ENCODE measurements at places on chromosomes 3 and 15. TPM values are rescaled to one million over a fixed set of nuclear protein-coding genes. Genes with fewer than 3 reads are reported as not detected.

DNA sequence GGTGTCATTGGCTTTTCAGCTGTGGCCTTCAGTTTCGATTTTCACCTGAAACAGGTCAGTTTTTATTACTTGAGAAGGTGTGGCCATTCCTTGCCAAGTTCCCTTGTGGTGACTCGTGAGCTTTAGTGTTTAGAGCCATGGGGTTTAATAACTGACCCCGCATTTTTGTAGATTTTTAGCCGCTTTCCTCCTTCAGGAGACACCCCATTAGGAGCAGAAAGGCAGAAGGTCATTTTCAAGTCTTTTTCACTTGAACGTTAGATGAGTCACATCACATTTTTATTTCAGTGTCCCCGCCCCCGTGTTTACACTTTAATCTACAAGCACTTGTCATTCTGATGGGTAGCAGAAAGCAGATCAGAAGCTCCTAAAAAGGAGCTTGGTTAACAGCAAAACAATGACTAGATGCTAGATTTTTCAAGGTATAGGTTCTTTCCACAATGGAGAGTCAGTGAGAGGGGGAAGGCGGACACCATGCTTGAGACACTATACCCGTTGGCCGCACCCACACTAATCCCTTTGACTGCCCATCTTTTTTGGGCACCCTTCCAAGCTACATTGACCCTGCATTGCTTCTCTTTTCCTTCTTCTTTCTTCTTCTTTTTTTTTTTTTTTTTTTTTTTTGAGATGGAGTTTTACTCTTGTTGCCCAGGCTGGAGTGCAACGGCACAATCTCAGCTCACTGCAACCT lies 132.7 kb downstream of the GHSR start:
- DNase-seq = peak; percentile 90

DNA sequence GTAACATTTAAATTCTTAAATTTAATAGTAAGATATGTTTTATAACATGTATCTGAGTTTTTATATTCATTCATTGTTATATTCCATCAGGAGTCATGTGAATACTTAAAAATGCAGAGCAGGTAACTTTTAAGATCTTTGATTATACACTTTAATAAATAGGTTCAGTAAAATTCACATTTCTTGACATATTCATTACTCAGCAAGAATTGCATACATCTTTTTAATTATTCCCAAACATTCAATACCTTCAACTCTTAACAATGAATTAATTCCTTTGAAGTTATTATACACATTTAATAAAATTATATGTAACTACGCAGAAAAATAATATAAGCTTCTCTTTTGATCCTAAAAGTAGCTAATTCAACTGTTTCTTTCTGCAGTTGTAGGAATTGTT lies 105.4 kb downstream of the CNTN4 start:
- DNase-seq = no peak

The ACKR2 gene
- 0.02 TPM for total RNA-seq

The HIGD2B gene
- total RNA-seq = not detected

The MYEF2 gene
- 17.5 TPM for total RNA-seq

The HTR3E gene
- not detected for total RNA-seq

The SLC7A14 gene
- 2.8 TPM for total RNA-seq

The ARL14 gene
- 3.0 TPM for total RNA-seq

Measured in M059J (cell line).